ENCODE measurements at places on chromosomes 2 and 18.

DNA sequence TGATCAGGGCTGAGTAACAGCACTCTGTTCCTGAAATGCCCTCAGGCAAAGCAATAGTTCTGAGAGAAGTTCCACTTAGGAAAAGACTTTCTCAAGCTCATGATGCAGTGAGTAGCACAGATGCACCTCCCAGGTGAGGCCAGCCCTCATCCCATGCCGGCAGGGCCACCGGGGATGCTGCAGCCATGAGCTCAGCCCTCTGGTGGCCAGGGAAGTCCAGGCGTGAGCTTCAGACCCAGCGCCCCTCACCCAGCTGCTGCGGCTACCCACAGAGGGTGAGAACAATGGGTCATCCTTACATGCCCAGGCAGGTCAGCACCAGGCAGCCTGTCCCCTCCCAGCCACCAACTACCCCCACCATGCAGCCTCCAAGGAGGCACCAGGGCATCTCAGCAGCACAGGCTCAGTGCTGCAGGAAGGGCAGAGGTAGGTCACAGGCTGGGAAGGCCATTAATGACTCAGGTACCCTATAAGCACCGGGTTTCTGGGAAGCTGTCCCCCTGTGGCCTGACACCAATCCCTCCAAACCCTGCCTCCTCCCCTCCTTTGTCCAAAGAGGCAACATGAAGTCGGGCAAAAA, 50.6 kb downstream of the TTC32 start:
- no peak for DNase-seq

GRCh38 chr2:226489775-226490541, 309.7 kb downstream of the IRS1 start:
- no peak for DNase-seq

DNA sequence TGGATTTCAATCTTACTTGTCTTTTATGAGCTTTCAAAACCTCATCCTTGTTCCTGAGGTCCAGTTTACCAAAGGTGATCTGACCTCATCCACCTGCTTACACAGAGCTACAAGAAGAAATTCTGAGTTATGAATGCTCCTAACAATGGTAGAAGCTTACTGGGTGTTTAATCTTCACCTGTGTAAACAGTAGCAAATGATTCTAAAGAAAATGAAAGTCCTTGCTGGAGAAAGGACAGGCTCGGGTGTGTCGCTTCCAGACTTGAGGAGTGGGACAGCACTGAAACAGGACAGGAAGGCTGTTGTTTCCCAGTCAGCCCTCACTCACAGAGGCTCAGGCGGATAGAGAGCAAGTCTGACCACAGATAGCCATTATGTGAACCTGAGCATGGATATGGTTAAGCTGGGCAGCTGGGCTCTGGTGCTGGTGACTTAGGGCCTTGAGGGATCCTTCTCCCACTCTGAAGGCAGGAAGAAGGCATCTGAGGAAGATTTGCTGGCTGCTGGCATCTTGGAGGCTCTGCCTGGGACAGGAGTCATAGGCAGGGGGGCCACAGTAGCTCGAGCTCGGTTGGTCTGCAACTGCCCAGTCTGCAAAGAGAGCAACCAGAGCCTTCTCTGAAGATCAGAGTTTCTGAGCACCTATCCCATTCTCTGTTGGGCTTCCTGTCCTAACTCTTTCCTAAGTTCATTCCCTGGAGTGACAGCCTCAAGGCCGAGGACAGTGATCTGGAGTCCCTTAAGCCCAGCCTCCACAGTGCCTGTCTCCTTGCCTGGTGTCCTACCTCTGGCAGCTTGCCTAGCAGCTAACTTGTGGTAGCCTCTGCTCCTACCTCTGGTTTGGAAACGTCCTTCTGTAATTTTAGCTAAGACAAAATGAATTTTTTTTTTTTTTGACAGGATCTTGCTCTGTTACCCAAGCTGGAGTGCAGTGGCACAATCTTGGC, 4.0 kb downstream of the DOK1 start:
- DNase-seq, result no peak

- no peak for DNase-seq
These were observed 67.9 kb downstream of the ACYP2 start for GRCh38 chr2:54183281-54183680.

DNA sequence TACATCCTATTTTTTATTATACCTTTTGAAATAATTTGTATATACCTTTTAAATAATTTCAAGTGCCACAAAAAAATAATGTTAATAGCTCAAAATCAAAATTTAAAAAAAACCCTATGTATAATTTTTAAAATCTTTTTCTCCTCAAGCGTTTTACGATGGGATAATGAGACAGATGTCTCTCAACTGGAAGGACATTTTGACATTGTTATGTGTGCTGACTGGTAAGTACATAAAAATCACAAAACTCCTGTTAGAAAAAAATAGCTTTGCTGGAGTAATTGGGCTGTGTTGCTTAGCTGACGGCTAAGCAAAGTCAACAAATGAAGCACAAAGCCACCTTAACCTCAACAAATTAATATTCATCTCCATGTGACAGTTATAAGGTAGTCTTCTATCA, 198.0 kb upstream of the SIX3 start:
- DNase-seq, result no peak

DNA sequence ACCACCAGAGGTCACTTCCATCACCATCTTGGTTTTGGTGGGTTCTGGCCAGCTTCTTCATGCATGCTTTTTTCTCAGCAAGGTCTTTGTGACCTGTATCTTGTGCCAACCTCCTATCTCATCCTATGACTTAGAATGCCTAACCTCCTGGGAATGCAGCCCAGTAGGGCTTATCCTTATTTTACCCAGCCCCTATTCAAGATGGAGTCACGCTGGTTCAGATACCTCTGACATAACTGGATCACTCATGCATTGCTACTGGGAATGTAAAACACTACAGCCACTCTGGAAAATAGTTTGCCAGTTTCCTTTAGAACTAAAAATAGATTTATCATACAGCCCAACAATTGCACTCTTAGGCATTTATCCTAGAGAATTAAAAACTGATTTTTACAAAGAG, 219.2 kb downstream of the IRS1 start:
- no peak for DNase-seq

GRCh38 chr2:144834363-144834762, 314.4 kb upstream of the ZEB2 start:
- no peak for DNase-seq

Data from NCI-H1694 treated with DMSO at 0.1 percent for 48 hours (cell line).